T-cell (primary cell): ENCODE measurements at places on chromosomes 12 and 14.
A peak's percentile ranks its signal among the peaks of the same experiment; 100 is the strongest.

DNA sequence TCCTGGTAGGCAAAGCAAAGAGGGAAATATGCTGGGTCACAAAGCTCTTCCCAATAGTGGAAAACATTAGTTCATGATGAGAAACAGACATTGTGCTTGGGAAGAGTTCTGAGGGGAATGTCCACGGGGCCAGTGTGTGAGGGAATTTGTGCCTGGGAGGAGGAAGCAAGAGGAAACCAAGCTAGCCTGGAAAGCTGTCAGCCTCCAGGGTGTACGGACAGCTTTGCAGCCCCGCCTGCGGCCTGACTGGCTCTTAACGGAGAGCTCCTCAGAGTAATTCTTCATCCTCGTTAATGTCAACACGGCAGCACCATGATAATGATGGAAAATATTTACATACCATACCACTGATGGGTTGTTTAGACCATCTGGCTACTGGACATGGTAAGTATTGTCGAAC, 32.4 kb downstream of the PITPNM2 start:
- DNase-seq = no peak

- DNase-seq = no peak
Observed at GRCh38 chr12:130153803-130154202, 8.5 kb upstream of the FZD10 start.

DNA sequence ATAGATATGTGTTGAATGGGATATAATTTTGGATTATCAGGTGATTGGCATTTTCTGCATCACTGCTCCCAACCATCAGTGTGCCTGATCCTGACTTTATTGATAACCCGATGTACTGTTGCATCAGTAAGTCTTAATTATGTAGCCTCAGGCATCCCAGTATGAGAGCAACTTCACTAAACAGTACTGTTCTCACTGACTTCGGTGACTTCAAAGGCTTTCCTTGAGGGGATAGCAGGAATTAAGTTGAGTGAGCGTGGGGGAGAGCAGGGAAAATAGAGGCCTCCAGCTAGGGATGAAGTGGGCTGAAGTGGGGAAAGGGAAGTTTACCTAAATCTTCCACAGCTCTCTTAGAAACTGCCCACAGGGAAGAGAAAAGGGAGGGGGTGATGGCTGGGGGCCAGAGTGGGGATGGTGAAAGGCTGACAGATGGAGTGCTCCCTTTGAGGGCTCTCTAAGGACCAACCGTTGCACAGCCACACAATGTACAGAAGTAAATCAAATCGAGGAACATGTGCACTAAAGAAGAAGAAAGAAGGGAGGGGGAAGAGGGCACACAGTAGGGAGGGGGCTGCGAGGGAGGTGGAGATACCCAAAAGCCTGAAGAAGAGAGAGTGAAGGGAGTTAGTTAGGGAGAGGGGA, 10.7 kb upstream of the NEUROD4 start:
- DNase-seq = no peak

DNA sequence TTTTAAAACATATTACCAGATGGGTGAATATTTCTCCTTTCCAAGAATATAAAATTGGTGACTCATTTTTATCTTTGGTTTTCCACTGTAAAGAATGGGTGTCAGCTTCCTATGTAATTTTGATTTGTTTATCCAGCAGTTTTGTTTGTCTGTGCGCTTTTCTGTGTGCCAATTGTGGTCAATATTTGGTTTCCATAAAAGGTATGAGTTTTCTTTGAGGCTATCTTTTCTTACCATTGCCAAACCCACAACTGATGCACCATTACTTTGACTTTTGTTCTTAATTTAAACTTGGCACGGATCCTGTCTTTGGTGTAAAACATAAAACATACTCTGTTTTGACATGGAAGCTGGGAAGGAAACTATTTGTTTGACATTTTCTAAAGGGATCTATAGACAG, 78.8 kb upstream of the NAV3 start:
- no peak for DNase-seq

- no peak for DNase-seq
Observed at GRCh38 chr14:87998482-87998881, 5.5 kb upstream of the GALC start.

GRCh38 chr12:107840186-107840585, 65.7 kb downstream of the ASCL4 start:
- no peak for DNase-seq

- no peak for DNase-seq
Observed at GRCh38 chr12:9975614-9976013, 4.4 kb downstream of the CLEC12A start.

DNA sequence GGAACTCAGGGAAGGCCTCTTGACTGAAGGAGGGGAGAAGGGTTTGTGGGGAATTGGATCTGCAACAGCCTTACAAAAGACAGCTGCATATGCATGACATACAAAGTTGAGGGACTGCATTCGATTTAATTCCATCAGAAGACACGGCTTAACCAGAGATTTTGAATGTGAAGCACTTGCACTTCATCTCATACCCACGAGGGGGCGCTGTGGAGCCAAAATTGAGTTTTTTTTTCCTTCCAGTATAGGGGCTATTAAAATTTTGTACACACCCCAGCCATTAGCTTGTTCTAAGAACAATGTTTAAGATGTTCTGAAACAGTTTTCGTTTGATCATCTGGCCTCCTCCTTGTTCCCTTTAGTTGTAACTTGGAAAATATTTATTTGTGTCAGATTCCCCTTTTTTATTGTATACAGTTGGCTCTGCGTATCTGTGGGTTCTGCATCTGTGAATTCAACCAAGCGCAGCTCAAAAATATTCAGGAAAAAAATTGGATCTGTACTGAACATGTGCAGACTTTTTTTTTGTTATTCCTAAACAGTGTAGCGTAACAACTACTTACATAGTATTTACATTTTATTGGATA, 1.6 kb downstream of the SUDS3 start:
- peak; percentile 31 for DNase-seq

DNA sequence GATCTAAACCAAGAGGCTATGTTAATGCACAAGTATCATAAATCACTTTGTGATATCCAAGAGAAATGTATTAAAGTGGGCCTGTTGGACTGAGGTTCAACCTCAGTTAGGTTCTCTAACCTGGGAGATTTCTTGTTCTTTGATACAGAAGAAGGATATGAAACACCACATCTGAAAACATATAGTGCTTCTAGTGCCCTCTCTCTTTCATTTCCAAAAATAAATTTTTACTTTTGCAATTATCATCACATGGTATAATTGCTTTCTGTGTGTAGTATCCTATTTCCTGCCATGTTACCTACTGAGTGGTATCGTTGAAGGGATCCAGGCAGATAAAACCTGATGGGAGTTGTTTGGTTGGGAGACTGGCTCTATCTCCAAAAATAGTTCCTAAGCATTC, 264.9 kb downstream of the CCER1 start:
- DNase-seq = no peak

DNA sequence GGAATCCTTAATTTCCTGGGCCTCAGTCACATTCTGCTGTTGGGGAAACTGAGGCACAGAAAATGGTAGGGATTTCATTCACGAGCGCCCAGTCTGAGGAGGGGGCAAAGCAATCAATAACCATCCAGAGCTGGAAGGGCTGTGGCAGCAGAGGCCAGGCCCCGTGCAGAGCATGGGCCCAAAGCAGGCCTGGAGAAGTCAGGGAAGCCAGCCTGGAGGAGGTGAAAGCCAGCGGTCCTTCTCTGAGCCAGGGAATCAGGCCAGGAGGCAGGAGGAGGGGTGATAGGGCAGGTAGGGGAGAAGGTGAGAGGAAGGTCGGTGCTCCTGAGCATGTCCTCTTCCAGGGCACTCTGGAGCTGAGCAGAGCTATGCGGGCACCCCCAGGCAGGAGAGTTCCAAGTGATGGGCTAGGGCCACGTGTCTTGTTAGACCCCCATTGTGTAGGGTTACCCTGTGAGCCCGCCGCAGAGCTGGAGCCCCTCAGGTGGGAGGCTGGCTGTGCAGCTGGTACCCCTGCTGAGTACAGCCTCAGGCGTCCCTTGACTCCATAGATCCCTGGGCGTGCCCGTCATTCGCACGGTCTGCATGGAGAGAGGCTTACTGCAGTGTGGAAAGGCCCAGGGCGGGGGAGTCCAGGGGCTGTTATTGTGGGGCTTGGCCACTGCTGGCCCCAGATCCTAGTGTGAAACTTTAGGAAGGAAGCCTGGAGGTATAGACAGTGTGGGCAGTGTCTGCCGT, 4.8 kb downstream of the TNFAIP2 start:
- DNase-seq = no peak

DNA sequence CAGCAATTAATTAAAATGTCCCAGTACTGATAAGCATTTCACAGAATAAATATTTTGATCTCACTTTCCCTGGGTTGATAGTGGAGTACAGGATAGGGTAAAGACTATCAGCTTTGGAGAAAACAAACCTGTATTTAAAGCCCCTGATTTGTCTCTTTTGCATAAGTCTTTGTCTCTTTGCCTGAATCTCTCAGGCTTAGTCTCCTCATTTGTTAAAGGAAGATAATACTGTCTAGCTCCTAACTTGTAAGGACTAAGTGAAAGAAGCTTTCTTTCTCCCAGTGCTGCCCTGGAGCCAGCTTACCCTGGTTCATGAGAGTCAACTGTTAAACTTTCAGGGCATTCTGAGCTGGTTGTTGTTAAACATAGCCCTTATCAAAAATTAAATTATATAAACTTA, 5.5 kb upstream of the NR1H4 start:
- no peak for DNase-seq

DNA sequence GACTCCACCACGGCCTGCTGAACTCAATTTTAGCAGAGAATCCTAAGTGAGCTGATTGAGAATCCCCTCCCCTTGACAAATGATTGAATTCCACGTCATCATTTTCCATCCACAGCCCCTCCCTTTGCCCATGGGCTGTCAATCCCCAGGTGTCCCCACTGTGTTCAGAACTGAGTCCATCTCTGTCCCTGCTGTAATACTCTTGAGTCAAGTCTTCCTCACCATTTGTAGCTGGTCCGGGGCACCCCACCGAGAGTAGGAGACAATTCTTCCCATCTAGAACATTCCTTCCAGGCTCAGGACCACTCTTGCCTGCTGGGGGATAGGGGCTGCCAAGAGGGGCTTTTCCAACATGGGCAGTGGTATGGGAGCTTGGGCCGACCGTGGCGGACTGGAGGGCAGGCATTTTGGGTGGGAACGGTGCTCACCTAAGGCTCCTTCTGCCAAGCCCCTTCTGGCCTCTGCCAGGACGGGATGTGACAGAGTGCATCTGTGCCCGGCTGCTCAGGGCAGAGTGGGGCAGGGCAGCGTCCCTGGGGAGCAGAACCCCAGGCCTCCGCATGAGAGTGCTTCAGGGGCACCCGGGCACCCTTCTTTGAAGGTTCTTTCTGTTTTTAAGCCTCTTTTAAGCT, 218.1 kb upstream of the RTL1 start:
- no peak for DNase-seq

- DNase-seq = no peak
Observed at GRCh38 chr12:123715195-123715594, 3.0 kb downstream of the ATP6V0A2 start.

DNA sequence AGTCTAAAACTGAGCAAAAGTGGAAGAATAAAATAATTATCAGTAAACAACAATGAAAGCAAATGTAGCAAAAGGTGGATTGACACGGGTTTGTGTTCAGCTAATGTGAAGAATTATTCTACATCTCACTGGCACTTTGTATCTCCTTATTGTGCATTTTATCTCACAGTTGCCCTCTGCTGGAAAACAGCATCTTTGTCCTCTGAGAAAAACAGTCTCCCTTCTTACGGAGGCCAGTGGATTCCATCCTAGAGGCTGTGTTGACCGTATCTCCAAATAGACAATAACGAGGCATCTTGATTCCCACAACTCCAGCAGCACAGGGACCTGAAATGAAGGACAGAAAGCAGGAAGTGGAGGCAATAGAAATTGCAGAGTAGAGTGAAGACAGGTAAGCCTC, 51.3 kb upstream of the PLBD1 start:
- DNase-seq = no peak

GRCh38 chr12:2266666-2267620, 214.2 kb downstream of the CACNA1C start:
- no peak for DNase-seq

GRCh38 chr12:47422611-47423010, 283.2 kb downstream of the RPAP3 start:
- DNase-seq = no peak

GRCh38 chr12:64943686-64944085, 119.2 kb downstream of the TBC1D30 start:
- no peak for DNase-seq

- no peak for DNase-seq
Observed at GRCh38 chr14:100568164-100568997, 18.8 kb downstream of the BEGAIN start.

- peak; percentile 52 for DNase-seq
Observed at GRCh38 chr12:96445691-96446583, 43.4 kb upstream of the CFAP54 start.

DNA sequence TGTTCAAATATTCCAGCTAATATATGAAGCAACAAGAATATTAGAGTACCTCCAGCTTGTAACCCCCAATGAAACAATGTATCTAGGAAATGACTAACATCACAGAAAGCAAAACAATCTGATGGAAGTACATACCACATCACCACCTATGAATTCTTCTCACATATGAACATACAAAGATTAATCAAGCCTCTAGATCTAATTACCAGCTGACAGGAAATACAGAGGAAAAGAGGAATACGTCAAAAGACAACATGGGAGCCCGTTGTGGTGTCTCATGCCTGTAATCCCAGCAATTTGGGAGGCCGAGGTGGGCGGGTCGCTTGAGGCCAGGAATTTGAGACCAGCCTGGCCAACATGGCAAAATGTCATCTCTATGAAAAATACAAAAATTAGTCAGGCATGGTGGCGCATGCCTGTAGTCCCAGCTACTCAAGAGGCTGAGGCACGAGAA, 7.5 kb downstream of the NEDD8 start:
- DNase-seq = no peak

- no peak for DNase-seq
Observed at GRCh38 chr12:105713606-105714305, 383.3 kb downstream of the C12orf75 start.

DNA sequence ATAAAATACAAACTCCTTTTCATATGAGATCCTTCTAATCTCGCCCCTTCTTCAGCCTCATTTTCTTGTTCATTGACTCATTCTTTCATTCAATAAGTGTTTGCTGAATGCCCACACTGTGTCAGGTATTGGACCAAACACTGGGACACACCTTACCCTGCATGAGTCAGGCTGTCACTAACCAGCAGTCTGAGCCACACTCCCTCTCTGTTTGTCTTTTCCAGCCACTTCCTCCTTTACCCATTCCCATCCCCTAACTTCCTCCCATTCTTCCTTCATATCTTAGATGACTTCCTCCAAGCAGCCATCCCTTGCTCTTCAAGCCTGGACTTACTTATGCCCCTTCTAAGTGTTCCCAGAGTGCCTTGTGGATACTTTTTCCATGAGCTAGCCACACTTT, 27.0 kb upstream of the HIF1A start:
- DNase-seq = no peak

GRCh38 chr12:110002676-110003515, 3.7 kb downstream of the ANKRD13A start:
- no peak for DNase-seq

GRCh38 chr14:50023671-50024490, 92.5 kb downstream of the VCPKMT start:
- DNase-seq = no peak

- DNase-seq = no peak
Observed at GRCh38 chr12:105935106-105935505, 203.6 kb downstream of the NUAK1 start.

GRCh38 chr12:124898200-124898922, 16.1 kb downstream of the UBC start:
- peak; percentile 70 for DNase-seq
